Stimulated activated CD8-positive, alpha-beta memory T cell treated with anti-CD3 and anti-CD28 coated beads, Interleukin-7, amount 100 ng/mL, for 4 hours (primary cell): ENCODE measurements at places on chromosomes 2 and 18.
A peak's percentile ranks its signal among the peaks of the same experiment; 100 is the strongest.

DNA sequence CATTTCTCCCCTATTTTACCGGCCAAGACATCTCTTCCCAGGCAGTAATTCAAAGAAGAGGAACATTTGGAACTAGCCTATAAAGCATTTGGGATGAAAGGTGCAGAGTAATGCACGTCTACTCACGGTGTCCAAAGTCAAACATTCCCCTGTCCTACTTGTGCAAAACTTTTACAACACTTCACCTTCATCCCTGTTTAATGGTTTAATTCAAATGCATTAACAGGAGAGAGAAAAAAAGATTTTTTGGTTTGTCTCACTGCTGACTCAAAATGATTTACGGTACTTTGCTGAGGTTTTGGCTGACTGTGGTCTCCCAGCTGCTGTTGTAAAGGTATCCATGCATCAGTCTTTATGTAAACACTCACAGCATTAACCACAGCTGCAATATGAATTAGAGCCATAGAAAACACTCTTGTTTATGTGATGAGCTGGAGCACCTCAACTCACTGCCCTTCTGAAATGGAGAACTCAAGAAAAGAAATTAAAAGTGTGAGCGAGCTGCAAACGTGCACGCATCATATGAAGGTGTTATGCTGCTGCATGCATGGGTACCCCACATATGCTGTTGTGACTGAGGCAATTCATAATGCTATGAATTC is 220.5 kb downstream of the PIEZO2 start:
- DNase-seq = no peak

- no peak for DNase-seq
These were observed 43.8 kb upstream of the DDX18 start for GRCh38 chr2:117770730-117771129.

DNA sequence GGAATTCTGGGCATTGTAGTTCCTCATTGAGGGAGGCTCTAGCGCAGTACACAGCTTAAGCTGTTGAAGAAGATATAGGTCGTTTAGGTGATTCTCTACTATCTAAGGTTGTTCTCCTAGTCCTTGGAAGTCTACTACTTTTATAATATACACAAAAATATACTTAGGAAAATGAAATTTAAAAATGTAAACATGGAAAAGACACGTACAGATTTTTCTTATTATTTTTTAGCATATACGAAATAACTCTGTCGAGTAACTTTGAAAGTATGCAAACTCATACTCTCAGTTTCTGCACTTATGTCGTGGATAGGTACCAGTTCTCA is 272 bp upstream of the FASTKD1 start:
- DNase-seq = no peak

DNA sequence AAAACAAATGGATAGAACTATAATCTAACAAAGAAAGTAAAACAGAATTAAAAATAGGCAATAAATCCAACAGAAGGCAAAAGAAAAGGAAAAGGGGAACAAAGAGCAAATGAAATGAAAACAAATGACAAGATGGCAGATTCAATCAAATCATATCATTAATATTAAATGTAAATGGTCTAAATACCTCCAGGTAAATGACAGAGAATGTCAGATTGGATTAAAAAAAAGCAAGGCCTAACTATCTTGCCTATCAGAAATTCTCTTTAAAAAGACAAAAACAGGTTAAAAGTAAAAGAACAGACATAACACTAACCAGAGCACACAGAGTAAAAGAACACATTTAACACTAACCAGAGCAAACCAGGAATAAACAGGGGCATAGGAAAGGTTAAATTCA is 63.1 kb upstream of the TMEM247 start:
- DNase-seq = no peak

- DNase-seq = peak; percentile 38
These were observed 68.0 kb downstream of the ZFP36L2 start for GRCh38 chr2:43158259-43158880.

GRCh38 chr2:70080610-70081200 is 6.6 kb upstream of the PCBP1 start:
- no peak for DNase-seq

GRCh38 chr2:119751706-119752105 is 8.0 kb upstream of the PTPN4 start:
- no peak for DNase-seq

GRCh38 chr2:51734115-51734514 is 702.2 kb upstream of the NRXN1 start:
- no peak for DNase-seq

DNA sequence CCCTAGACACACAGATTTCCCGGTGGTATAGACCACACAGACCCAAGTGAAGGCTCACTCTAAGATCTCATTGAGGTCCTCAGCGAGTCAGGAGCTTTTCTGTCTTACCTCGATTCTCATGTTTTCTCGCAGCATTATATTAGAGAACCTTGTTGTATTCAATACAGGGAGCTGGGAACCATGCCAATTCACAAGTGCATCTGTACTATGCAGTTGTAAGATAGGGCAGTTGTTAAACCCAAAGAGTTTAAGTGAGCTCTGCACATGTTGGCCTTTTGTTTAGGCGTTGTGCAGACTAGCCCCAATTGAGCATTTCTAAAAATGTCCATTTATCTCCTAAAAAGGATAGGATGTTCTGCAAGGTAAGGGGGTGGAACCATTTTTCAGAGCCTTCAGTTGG is 59.6 kb downstream of the FEZ2 start:
- DNase-seq = no peak

DNA sequence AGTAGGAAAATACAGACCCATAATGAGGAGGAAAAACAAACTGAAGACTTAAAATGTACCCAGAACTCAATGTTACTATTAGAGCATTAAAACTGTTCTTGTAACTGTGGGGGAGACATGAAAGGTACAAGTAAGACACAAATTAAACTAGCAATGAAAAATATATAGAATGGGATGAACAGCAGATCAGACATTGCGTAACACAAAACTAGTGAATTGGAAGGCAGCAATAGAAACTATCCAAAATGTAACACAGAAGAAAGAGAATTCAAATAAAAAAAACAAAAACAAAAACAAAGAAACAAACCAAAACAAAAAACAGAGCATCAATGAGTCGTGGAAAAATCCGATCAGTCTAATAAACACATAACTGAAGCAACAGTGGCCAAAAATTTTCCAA is 127.1 kb upstream of the CNGA3 start:
- DNase-seq = no peak

GRCh38 chr2:177393824-177394593 is 1.4 kb downstream of the AGPS start:
- DNase-seq = no peak

- no peak for DNase-seq
These were observed 38.4 kb downstream of the ROCK1 start for GRCh38 chr18:21073180-21073579.

GRCh38 chr2:20722592-20723240 is 55.8 kb downstream of the GDF7 start:
- no peak for DNase-seq

DNA sequence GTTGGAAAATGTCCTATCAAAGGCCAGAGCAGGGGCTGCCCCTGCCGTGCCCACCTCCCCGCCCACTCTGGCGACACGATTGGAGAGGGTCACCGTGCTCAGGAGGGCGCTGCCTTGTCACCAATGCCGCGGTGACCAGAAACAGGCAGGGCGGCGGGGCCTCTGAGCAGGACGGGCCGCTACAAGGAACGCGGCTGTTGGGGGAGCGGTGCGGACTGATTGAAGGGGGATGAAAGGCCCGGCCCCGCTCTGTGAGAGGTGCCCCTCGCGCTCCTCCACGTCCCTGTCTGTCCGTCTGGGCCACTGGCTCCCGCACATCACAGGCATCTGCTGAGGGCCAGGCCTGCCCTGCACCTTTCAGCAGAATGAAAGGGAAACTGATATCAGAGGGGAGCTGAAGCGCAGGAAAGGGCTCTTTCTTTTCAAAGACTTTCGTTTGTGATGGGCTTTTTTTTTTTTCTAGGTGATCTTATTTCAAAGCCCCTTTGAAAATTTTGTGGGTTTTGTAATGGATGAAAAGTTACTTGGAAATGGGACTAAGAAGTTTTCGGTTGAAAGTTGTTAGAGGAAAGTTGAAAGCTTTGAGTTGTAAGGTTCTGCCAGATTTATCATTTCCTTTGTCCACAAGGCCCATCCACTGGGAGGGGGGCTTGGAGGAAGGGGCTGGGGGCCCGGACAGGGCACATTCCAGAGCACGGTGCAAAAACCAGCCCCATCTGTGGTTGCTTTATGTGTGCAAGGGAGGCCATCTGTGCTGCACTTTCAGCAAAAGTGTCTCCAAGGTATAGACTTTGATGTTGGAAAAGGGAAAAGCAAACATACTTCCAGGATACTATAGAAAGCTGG is 244.2 kb downstream of the KLHL29 start:
- no peak for DNase-seq

- no peak for DNase-seq
These were observed 267.4 kb upstream of the ACVR2A start for GRCh38 chr2:147577323-147577997.

- DNase-seq = no peak
These were observed 383.3 kb upstream of the ETAA1 start for GRCh38 chr2:67013821-67014220.

GRCh38 chr2:201248288-201248844 is 12.0 kb upstream of the CASP8 start:
- DNase-seq = no peak

GRCh38 chr2:144686518-144687215 is 166.7 kb upstream of the ZEB2 start:
- no peak for DNase-seq

DNA sequence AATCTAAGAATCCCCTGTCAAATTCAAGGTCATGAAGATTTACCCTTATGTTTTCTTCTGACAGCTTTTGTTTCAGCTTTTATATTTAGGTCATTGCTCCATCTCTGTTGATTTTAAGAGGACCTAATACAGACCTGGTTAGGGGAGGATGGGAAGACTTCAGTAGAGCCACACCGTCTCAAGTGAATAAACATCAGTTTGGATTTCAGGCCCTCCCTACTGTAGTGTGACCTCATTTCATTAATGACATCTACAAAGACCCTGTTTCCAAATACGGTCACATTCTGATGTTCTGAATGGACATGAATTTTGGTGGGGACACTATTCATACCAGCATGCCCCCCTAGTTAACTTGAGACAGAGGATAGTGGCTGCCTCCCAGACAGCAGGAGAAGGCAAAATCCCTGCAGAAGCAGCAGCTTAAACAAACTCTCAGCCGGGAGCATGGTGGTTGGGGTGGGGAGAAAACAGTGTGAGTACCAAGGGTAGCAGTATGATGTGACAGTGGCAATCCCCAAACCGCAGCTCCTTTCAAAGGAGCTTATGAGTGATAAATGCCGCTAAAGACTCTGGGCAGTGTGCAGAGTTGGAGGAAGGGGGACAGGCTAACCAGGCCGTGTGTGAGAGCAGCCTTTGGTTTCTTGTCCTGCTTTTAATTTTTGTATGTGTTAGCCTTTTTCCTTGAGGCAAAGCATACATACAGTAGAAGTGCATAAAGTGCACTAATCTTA is 65.9 kb upstream of the TNP1 start:
- no peak for DNase-seq

GRCh38 chr18:68397241-68398035 is 317.5 kb downstream of the TMX3 start:
- DNase-seq = no peak

GRCh38 chr2:102439065-102439695 is 16.2 kb downstream of the IL18RAP start:
- no peak for DNase-seq

- no peak for DNase-seq
These were observed 69.5 kb downstream of the COPS8 start for GRCh38 chr2:237154884-237155851.

DNA sequence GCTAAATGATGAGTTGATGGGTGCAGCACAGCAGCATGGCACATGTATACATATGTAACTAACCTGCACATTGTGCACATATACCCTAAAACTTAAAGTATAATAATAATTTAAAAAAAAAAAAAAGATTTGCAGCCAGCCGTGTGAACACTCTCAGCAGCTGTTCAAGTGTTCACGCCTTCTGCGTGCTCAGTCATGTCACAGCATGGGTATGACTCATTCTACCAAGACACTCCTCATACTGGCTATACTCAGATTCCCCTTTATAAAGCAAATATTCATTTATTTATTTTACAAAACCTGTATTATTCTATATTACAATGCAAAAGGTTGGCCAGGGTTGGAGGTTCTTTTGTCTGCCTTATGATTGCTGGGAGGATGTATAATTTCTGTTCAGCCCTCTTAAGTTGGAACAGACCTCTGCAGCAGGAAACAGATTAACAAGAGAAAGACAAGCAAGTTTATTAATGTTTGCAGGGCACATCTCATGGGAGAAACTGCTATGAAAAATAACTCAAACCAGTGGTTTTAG is 1230.6 kb upstream of the CHAC2 start:
- no peak for DNase-seq

GRCh38 chr2:192067631-192068030 is 127.1 kb downstream of the TMEFF2 start:
- no peak for DNase-seq

GRCh38 chr2:18119883-18120282 is 241.4 kb downstream of the KCNS3 start:
- DNase-seq = no peak

GRCh38 chr2:207970147-207970825 is 55.0 kb downstream of the PLEKHM3 start:
- no peak for DNase-seq

- no peak for DNase-seq
These were observed 291.2 kb downstream of the MYT1L start for GRCh38 chr2:2039826-2040225.

GRCh38 chr2:234491897-234492296 is 5.0 kb downstream of the ARL4C start:
- no peak for DNase-seq

- DNase-seq = no peak
These were observed 12.6 kb upstream of the ICA1L start for GRCh38 chr2:202883987-202884675.

DNA sequence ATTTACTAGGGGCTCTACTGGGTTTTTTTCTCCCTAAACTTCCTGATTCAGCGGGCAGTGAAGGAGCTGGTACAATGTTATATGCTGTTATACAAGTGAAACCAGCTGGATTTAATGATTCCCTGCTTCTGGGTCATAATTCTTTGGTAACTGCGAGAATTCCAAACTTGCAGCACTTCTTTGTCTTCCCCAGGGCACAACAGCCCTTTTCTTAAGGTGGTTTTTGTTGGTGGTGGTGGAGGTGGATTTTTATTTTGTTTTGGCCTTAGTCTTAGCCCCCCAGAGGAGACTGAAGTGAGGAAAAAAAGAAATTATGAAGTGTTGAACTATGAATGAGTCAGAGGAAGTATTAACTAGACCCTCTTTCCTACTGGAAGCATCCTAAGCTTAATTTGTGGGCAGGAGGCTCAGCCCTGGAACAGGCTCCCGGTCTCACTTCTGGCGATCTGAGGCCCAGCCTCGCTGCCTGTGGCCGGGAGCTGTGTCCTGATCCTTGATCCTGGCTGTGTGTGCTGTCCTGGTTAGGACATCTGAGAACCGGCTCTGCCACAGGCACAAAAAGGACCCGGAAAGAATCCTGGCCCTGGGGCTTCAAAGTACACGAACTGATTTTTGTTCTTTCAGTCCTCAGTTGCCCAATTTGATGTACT is 141.9 kb downstream of the LYPD6B start:
- DNase-seq = no peak

- DNase-seq = no peak
These were observed 193.4 kb downstream of the CCDC102B start for GRCh38 chr18:68991286-68991685.
